Cardiac muscle cell (in vitro differentiated cells and primary cell): ENCODE measurements at places on chromosomes 1 and 21. TPM values are rescaled to one million over a fixed set of nuclear protein-coding genes. Genes with fewer than 3 reads are reported as not detected.

EPHA8 gene
- 5.1 and 10.9 TPM in 2 replicates for total RNA-seq

- no peaks in the 10 kb centered on the region for H3K36me3 ChIP-seq
- no peaks in the 10 kb centered on the region for H3K27me3 ChIP-seq
Measured at GRCh38 chr1:175783126-175783722, 39.8 kb upstream of the TNR start.

- H3K27me3 ChIP-seq, result no peaks in the 10 kb centered on the region
- H3K36me3 ChIP-seq, result no peaks in the 10 kb centered on the region
- peaks cover 13% of the 10 kb centered on the region for H3K4me1 ChIP-seq
- peak within 1 kb of the TSS; percentile 72 for H3K4me3 ChIP-seq
- peak; percentile 85 for DNase-seq
Measured at GRCh38 chr1:67832737-67833601, at the start of gene GNG12. GNG12 (minus strand) TSS chr1:67833467; CDS start chr1:67707686, 125,781 bp downstream.

- no peaks in the 10 kb centered on the region for H3K36me3 ChIP-seq
- peaks cover 3% of the 10 kb centered on the region for H3K4me1 ChIP-seq
- H3K4me3 ChIP-seq, result no peak overlapping the region
- H3K27ac ChIP-seq, result no peak overlapping the region
Measured at GRCh38 chr21:46049890-46050667, 47.8 kb upstream of the COL6A2 start.

- no peaks in the 10 kb centered on the region for H3K36me3 ChIP-seq
- no peak for DNase-seq
- H3K27me3 ChIP-seq, result peaks cover 13% of the 10 kb centered on the region
- H3K4me3 ChIP-seq, result no peak overlapping the region
- H3K27ac ChIP-seq, result no peak overlapping the region
Measured at GRCh38 chr21:35699361-35699760, 361.0 kb downstream of the SETD4 start.

DNA sequence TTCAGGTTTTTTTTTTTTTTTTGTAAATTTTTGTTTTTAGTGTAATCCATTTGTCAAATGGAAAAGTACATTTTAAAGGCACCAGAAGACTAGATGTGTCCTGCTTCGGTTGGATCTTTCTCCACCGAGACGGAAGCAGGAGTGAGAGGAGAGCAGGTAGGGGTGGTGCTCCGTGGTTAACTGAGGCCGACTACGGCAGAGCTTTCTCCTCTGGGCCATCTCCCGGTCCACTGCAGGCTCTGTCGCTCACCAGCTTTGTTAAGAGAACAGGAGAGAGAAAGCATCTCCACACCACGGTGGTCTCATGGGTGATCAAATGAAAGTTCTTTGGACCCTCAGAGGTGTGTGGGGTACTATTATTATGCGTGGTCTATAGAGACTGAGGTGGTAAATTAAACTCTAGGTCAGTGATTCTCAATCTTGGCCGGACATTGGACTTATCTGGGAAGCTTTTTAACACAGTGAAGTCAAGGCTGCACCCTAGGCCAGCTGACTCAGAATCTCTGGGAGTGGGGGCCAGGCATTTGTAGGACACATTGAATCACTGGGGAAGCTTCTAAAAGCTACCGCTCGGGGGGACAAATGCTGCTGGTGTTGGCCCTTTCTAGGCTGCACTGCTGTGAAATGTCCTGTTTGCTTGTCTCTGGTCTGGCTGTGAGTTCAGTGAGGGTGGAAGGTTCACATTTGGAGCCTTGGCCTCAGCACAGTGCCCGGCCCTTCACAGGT lies 25.0 kb downstream of the ABCA4 start:
- H3K4me3 ChIP-seq, result no peak overlapping the region
- no peaks in the 10 kb centered on the region for H3K36me3 ChIP-seq

- DNase-seq, result no peak
- peaks cover 46% of the 10 kb centered on the region for H3K36me3 ChIP-seq
- H3K4me3 ChIP-seq, result no peak overlapping the region
- peaks cover 22% of the 10 kb centered on the region for H3K4me1 ChIP-seq
- H3K27me3 ChIP-seq, result no peaks in the 10 kb centered on the region
Measured at GRCh38 chr1:147651466-147651865, 18.9 kb downstream of the ACP6 start.

DNA sequence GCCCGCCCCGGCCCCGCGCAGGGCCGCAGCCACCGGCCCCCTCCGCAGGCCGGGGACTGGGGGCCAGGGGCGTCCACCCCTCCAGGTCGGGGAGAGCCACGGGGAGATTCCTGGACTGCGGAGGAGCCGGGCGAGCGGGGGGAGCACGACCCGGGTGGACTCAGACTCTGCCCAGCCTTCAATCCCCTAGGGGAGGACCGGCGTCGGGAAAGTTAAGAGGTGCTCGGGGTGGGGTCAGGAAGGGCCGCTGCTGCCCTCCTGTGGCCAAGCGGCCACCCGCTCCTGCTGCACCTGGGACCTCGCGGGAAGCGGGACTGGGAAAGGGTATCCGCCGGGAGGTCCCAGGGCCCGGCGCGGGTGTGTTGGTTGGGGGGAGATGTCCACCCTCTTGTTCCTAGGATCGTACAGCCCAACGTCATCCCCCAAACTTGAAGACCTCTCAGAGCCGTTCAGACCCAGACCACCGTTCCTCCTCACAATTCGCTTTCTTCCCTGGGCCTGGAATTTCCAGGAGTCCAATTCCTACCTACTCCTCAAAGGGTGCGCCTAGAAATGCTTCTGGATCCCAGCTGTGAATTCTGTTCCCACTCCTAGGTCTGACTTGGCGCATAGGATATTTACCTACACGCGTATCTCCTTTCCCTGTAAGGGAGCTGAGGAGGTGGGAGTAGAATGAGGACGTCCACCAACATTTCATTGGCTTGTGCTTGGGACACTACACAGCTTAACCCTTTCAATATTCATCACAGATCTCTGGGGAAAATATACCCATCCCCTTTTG lies 484 bp upstream of the RHOC start:
- H3K27me3 ChIP-seq, result no peaks in the 10 kb centered on the region
- H3K4me3 ChIP-seq, result peak overlapping the region; percentile 79
- H3K36me3 ChIP-seq, result no peaks in the 10 kb centered on the region

GRCh38 chr1:74690364-74690696 lies 16.7 kb upstream of the ERICH3 start:
- DNase-seq, result peak; percentile 13
- H3K27ac ChIP-seq, result no peak overlapping the region
- H3K36me3 ChIP-seq, result no peaks in the 10 kb centered on the region

PTGFR gene
- not detected in 2 replicates for total RNA-seq

GRCh38 chr1:223479261-223479660 lies 86.0 kb downstream of the CCDC185 start:
- H3K4me1 ChIP-seq, result no peaks in the 10 kb centered on the region
- H3K27ac ChIP-seq, result no peak overlapping the region
- no peaks in the 10 kb centered on the region for H3K36me3 ChIP-seq
- DNase-seq, result no peak

GRCh38 chr1:27118440-27118689 lies 36.6 kb downstream of the SLC9A1 start:
- H3K36me3 ChIP-seq, result no peaks in the 10 kb centered on the region
- H3K27me3 ChIP-seq, result no peaks in the 10 kb centered on the region
- peak; percentile 47 for DNase-seq
- H3K4me1 ChIP-seq, result peaks cover 19% of the 10 kb centered on the region
- no peak overlapping the region for H3K4me3 ChIP-seq

TMEM51 gene
- total RNA-seq, result 32.7 and 40.9 TPM in 2 replicates

DNA sequence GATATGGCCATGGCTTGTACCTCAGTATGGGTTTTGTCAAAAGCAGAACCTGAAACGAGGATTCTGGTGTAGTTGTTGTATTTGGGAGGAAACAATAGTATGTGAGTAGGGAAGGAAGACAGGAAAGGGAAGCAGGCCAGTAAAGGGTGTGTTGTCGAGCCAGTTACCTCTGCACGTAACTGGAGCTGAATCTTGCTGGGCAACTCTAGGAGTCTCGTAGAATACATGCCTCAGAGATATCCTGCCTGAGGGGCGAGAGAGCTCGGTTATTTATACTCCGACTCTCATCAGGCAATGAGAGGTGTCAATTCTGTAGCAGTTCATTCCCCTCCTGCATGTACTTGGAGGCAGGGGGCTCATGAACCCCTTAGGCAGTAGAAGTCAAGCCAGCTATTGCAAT lies 45.9 kb upstream of the KIF26B start:
- H3K27me3 ChIP-seq, result no peaks in the 10 kb centered on the region
- H3K4me3 ChIP-seq, result no peak overlapping the region
- no peaks in the 10 kb centered on the region for H3K36me3 ChIP-seq
- no peak for DNase-seq

DNA sequence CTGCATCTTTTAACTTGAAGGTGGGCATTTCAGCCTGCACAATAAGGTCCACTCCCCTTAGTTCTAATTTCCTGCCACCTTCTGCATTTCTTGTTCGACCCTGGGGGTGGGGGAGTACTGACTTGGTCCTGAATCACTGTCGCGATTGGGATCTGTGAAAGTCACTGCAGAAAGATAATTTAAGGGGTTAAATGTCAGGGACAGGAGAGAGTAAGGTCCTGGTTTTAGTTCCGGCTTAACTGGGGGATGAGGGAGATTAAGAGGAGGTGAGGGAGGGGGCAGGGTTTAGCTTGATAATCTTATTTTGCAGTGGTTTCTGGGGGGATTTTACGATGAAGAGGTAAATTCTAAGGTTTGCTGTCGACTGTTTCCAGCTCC lies 128.1 kb downstream of the MRPS6 start:
- H3K4me3 ChIP-seq, result peak overlapping the region; percentile 20
- H3K27ac ChIP-seq, result peak overlapping the region; percentile 94
- H3K27me3 ChIP-seq, result no peaks in the 10 kb centered on the region
- DNase-seq, result no peak
- peaks cover 39% of the 10 kb centered on the region for H3K4me1 ChIP-seq
- H3K36me3 ChIP-seq, result no peaks in the 10 kb centered on the region

SYF2 gene
- 29.3 and 50.0 TPM in 2 replicates for total RNA-seq

S100A3 gene
- 1.8 TPM in 1 of 2 replicates, not detected in the other for total RNA-seq

GRCh38 chr1:197268012-197268411 lies at the start of gene CRB1:
CRB1 (plus strand) TSS chr1:197268252; CDS start chr1:197268413, 161 bp downstream.
- H3K4me1 ChIP-seq, result no peaks in the 10 kb centered on the region
- no peak within 1 kb of the TSS for H3K27ac ChIP-seq
- H3K27me3 ChIP-seq, result no peaks in the 10 kb centered on the region
- H3K4me3 ChIP-seq, result no peak within 1 kb of the TSS
- DNase-seq, result peak; percentile 14

- DNase-seq, result no peak
- H3K36me3 ChIP-seq, result no peaks in the 10 kb centered on the region
- H3K27me3 ChIP-seq, result no peaks in the 10 kb centered on the region
- no peak overlapping the region for H3K27ac ChIP-seq
- no peak overlapping the region for H3K4me3 ChIP-seq
Measured at GRCh38 chr1:24206083-24206464, 19.0 kb upstream of the IFNLR1 start.

- no peaks in the 10 kb centered on the region for H3K27me3 ChIP-seq
- no peak for DNase-seq
- no peaks in the 10 kb centered on the region for H3K36me3 ChIP-seq
- no peaks in the 10 kb centered on the region for H3K4me1 ChIP-seq
- H3K4me3 ChIP-seq, result no peak overlapping the region
Measured at GRCh38 chr1:2972879-2973575, 48.2 kb upstream of the ACTRT2 start.

DNA sequence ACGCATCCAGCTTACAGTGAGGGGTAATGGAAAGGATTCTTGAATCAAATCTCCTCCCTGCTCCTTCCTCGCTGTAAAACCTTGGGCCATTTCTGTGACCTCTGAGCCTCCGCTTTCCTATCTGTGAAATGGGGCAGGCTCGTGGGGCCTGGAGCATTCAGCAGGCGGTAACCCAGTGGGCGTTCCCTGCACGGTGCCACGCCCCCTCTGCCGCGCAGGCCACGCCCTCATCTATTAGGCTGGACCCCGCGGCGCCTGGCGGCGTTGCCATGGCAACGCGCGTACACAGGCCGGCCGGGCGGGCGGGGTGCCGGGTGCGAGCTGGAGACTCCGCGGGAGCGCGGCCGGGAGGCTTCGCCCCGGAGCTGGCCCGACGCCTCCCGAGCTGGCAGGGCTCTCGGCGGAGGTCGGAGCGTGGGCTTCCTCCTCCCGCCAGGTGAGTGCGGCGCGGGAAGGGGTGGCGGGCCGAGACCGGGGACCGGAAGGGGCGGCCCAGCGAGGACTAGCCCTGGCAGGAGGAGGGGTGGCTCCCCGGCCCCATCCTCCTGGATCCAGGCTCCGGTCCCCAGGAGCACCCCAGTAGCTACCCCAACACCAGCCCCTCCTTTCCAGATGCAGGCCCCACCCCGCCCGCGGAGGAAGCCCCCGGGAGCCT lies at the start of gene FHAD1:
Gene FHAD1 (plus strand): TSS at position 264 of the 655 bp plus-strand sequence. CDS start 4,562 bp downstream, outside the sequence.
- H3K4me3 ChIP-seq, result peak within 1 kb of the TSS; percentile 53
- DNase-seq, result peak; percentile 83
- no peaks in the 10 kb centered on the region for H3K36me3 ChIP-seq
- no peak within 1 kb of the TSS for H3K27ac ChIP-seq
- no peaks in the 10 kb centered on the region for H3K27me3 ChIP-seq
- H3K4me1 ChIP-seq, result peaks cover 28% of the 10 kb centered on the region

- no peak overlapping the region for H3K27ac ChIP-seq
- DNase-seq, result no peak
- H3K27me3 ChIP-seq, result no peaks in the 10 kb centered on the region
- no peak overlapping the region for H3K4me3 ChIP-seq
- H3K4me1 ChIP-seq, result no peaks in the 10 kb centered on the region
Measured at GRCh38 chr1:175536921-175537320, 206.5 kb downstream of the TNR start.

- no peaks in the 10 kb centered on the region for H3K36me3 ChIP-seq
- H3K27me3 ChIP-seq, result no peaks in the 10 kb centered on the region
- no peak for DNase-seq
- H3K4me3 ChIP-seq, result no peak overlapping the region
Measured at GRCh38 chr1:244192325-244192724, 141.2 kb downstream of the ZBTB18 start.

GRCh38 chr21:28789523-28789922 lies 203.2 kb downstream of the LTN1 start:
- H3K36me3 ChIP-seq, result no peaks in the 10 kb centered on the region
- no peaks in the 10 kb centered on the region for H3K27me3 ChIP-seq
- peaks cover 25% of the 10 kb centered on the region for H3K4me1 ChIP-seq

CHRM3 gene
- total RNA-seq, result 0.28 and 1.6 TPM in 2 replicates

DNA sequence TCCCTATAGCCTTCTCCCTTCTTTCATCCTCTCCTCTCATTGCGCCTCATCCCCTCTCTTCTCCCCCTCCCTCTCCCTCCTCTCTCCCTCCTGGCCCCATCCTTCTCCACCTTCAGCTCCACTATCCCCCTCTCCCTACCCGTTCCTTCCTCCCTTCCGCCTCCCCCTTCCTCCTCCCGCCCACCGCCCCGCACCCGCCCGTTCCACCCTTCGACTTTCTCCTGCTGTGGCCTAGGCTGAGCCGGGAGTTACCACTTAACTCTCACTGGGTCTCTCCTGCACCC lies 1.6 kb downstream of the NPR1 start:
- H3K36me3 ChIP-seq, result no peaks in the 10 kb centered on the region
- peaks cover 43% of the 10 kb centered on the region for H3K27me3 ChIP-seq
- no peak overlapping the region for H3K27ac ChIP-seq
- no peak for DNase-seq
- H3K4me1 ChIP-seq, result peaks cover 2% of the 10 kb centered on the region
